Hepatocyte (in vitro differentiated cells): ENCODE measurements at places on chromosomes 4 and X. TPM values are rescaled to one million over a fixed set of nuclear protein-coding genes. Genes with fewer than 3 reads are reported as not detected.

ASB11 gene
- polyA plus RNA-seq: not detected in 2 replicates

GPM6B gene
- 6.8 and 10.2 TPM in 2 replicates for polyA plus RNA-seq

DNA sequence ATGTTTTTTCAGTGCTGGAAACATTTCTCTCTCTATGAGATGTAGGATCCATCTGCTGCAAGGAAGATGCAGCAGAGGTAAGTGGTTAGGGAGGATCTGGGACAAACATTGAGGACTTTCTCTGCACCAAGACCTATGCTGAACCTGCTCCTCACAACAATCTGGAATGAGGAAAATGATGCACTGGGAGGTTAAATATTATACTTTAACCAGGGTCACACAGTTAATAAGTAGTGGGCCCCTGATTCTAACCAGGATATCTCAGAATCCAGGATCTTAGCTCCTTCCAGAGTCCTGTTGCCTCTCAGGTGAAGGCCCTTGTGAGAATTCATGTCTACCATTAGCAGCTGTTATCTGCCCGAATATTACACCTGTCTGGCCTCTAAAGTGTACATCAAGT lies 7.0 kb downstream of the CXCL9 start:
- no peaks in the 10 kb centered on the region for H3K27me3 ChIP-seq
- DNase-seq: no peak
- H3K4me1 ChIP-seq: no peaks in the 10 kb centered on the region
- H3K4me3 ChIP-seq: no peak overlapping the region

GRCh38 chrX:57156397-57157049 lies 19.3 kb upstream of the SPIN2A start:
- peak; percentile 50 for DNase-seq
- H3K27ac ChIP-seq: no peak overlapping the region
- no peaks in the 10 kb centered on the region for H3K4me1 ChIP-seq

- H3K36me3 ChIP-seq: no peaks in the 10 kb centered on the region
- DNase-seq: no peak
- no peak overlapping the region for H3K4me3 ChIP-seq
- H3K27me3 ChIP-seq: no peaks in the 10 kb centered on the region
- H3K27ac ChIP-seq: peak overlapping the region; percentile 95
Measured at GRCh38 chrX:54180403-54180802, 2.7 kb downstream of the FAM120C start.

GRCh38 chrX:111914398-111915090 lies 38.6 kb downstream of the TRPC5OS start:
- H3K4me3 ChIP-seq: no peak overlapping the region
- peak; percentile 34 for DNase-seq
- no peaks in the 10 kb centered on the region for H3K36me3 ChIP-seq

DNA sequence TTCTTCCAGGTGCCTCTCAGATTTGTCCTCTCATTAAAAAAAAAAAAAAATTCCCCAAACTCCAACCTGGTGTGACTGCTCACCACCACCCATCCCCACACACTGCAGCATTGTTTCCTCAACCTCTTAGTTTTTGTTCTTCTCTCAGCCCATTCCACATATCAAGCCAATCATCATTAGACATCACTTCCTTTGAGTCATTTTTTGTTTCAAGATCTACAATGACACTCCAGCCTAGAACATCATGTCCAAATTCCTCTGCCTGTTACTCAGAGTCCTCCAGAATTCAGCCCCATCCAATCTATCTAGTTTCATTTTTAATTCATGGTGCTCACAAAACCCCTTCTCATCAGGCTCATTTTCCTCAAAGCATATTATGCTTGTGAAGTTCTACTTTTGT lies 262.5 kb upstream of the TEX13A start:
- DNase-seq: no peak
- no peaks in the 10 kb centered on the region for H3K4me1 ChIP-seq
- no peaks in the 10 kb centered on the region for H3K36me3 ChIP-seq

- no peak for DNase-seq
- H3K36me3 ChIP-seq: no peaks in the 10 kb centered on the region
- H3K27ac ChIP-seq: no peak overlapping the region
- no peaks in the 10 kb centered on the region for H3K27me3 ChIP-seq
- H3K4me1 ChIP-seq: no peaks in the 10 kb centered on the region
Measured at GRCh38 chr4:10504570-10505179, 47.4 kb upstream of the ZNF518B start.

DNA sequence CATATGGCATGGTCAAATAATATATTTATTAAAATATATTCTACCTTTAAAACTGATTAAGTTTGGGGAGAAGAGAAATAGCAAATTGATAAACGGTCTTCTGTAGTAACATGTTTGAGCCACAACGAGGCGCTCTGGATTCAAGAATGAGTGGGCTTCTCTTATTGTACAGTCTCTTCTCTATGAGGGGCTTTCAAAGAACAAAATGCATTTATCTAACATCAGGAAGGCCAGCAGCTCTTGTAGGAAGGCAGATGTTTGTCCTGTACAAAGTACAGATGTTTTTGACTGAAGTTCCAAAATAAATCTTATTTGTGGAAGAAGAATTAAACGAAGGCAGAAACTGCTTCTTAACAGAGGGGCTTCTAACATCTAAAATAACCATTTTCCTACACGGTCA lies 153.6 kb downstream of the RASL11B start:
- peak; percentile 77 for DNase-seq
- peaks cover 55% of the 10 kb centered on the region for H3K4me1 ChIP-seq
- H3K4me3 ChIP-seq: no peak overlapping the region
- H3K27ac ChIP-seq: peak overlapping the region; percentile 12
- no peaks in the 10 kb centered on the region for H3K36me3 ChIP-seq
